Liver (tissue), 10 donors: ENCODE measurements at places on chromosomes 6 and 20. TPM values are rescaled to one million over a fixed set of nuclear protein-coding genes. Genes with fewer than 3 reads are reported as not detected.

DNA sequence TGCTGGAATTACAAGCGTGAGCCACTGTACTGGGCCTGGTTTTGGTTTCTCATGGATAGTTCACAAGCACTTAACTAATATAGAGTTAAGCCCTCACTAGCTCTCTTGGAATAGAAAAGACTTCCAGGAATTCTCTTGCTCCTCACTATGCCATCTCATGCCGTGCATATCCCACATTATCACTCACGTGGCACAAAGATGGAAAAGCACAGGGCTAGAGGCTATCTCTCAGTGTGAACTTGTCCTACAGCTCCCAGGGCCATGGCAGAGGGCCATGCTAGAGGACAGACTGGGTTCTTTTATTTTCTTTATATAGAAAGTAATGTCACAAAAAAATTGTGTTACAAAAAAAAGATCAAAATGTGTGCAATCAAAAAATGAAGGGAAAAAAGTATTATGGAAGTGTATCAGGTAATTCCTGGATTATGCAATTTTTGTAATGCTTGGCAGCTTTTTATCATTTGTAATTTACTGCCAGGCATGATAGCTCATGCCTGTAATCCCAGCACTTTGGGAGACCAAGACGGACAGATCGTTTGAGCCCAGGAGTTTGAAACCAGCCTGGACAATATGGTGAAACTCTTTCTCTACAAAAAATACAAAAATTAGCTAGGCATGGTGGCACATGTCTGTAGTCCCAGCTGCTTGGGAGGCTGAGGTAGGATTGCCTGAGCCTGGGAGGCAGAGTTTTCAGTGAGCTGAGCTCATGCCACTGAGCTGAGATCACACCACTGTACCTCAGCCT, 6.4 kb upstream of the SLC2A12 start:
- peaks cover 2% of the 10 kb centered on the region for H3K4me1 ChIP-seq
- H3K36me3 ChIP-seq: no peaks in the 10 kb centered on the region
- H3K27ac ChIP-seq: no peak overlapping the region
- DNase-seq: no peak
- no peaks in the 10 kb centered on the region for H3K27me3 ChIP-seq

DNA sequence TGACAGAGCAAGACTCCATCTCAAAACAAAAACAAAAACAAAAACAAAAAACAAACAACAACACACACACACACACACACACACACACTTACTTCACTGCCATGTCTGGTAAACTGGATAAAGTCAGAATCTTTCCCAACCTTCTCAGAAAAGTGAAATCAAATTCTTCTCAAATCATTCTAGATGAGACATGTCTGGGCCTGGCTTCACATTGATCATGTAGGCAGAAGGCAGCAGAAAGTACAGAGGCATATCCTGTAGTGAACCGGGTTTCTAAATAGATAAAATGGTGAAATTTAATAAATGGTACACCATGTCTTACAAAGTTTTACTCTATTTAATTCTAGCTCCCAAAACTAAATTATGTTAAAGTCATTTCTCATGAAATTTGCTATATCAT, 14.9 kb upstream of the MRS2 start:
- no peak overlapping the region for H3K27ac ChIP-seq
- no peaks in the 10 kb centered on the region for H3K27me3 ChIP-seq
- H3K4me1 ChIP-seq: peaks cover 18% of the 10 kb centered on the region
- H3K4me3 ChIP-seq: no peak overlapping the region
- H3K36me3 ChIP-seq: no peaks in the 10 kb centered on the region
- DNase-seq: no peak

DNA sequence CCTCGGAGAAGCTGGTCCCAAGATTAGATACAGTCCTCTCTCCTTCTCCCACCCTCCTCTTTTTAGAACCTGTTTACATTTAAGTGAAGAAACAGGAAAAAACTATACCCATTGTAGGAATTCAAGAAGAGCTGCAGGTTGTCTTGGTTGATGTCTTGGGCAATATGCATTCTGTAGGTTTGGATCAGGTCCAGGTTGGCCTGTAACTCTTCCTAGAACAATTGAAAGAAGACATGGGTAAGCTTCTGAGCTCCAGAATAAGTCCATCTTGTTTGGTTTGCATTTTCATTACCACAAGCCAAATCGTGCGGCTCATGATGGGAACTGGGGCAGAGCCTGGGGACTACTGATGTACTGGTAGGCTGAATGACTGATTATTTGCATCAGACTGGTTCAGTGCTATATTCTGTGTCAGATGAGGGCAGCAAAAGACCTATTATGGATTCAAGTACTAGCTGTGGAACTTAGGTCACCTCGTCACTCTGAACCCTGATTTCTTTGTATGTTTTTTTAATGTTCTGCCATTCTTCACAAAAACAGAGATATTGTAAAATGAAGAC, 20.3 kb upstream of the SLA2 start:
- H3K27ac ChIP-seq: no peak overlapping the region
- DNase-seq: no peak
- no peak overlapping the region for H3K4me3 ChIP-seq
- H3K4me1 ChIP-seq: no peaks in the 10 kb centered on the region
- H3K36me3 ChIP-seq: no peaks in the 10 kb centered on the region

DNA sequence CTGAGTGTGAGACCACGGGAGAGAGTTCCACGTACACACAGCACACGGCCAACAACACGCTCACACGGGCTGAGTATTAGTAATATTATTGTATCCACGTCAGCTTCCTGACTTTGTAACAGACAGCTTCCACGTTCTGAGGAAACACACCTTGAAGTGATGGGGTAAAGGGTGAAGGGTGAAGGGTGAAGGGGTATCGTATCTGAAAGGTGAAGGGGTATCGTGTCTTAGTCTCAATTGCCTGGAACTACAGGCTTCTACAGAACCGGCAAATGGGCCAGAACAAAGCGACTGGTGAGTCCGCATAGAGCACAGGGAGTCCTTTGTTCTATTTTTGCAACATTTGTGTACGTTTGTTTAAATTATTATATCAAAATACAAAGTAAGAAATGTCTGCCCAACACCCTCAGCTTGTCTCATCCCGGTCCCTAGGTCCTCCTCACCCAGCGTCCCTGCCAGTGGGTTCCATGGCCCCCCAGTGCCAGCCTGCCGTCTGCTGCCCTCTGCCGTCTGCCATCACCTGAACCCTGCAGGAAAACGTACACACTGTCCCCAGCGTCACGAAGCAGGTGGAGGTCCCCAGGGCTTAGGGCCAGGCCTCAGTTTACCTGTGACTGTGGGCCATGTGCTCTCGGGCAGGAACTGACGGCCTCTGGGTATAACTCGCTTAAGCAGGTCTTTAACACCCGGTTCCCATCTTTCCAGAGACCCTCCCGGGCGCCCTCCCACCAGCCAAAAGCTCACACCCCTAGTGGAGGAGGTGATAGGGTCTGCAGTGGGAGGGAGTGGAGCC, 4.4 kb upstream of the HELZ2 start:
- no peak overlapping the region for H3K4me3 ChIP-seq
- H3K4me1 ChIP-seq: peaks cover 12% of the 10 kb centered on the region
- H3K36me3 ChIP-seq: no peaks in the 10 kb centered on the region
- no peak overlapping the region for H3K27ac ChIP-seq
- DNase-seq: no peak
- no peaks in the 10 kb centered on the region for H3K27me3 ChIP-seq

DNA sequence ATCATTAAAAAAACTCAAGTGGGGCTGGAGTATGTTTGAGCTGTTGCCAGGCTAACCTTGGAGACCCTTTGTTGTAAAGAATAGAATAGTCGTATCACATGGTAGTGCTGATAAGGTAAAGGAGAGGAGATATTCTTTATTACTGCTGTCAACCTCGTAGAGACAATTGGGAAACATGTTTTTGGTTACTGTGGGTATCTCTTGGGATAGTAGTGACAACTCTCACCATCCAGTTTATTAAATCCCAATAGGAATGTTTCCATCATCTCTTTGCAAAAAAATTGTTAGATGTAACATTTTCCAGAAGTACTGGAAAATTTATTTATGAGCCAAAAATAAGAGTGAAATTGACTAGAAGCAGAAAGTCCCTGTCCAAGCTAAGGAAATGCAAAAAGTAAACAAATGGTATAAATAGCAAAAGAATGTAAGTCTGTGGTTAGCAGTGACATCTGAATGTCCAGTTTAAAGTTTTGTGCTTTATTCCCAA, 829.3 kb upstream of the CITED2 start:
- no peak for DNase-seq
- peak overlapping the region; percentile 25 for H3K27ac ChIP-seq
- H3K27me3 ChIP-seq: no peaks in the 10 kb centered on the region
- H3K36me3 ChIP-seq: no peaks in the 10 kb centered on the region

- H3K27ac ChIP-seq: no peak overlapping the region
- H3K36me3 ChIP-seq: no peaks in the 10 kb centered on the region
- DNase-seq: no peak
- H3K4me3 ChIP-seq: no peak overlapping the region
Measured at GRCh38 chr6:134195164-134195906, 122.6 kb downstream of the SGK1 start.

- H3K27ac ChIP-seq: no peak overlapping the region
- H3K27me3 ChIP-seq: no peaks in the 10 kb centered on the region
- no peak overlapping the region for H3K4me3 ChIP-seq
- no peak for DNase-seq
- no peaks in the 10 kb centered on the region for H3K4me1 ChIP-seq
Measured at GRCh38 chr6:43122146-43122545, 46.0 kb downstream of the PTK7 start.

- H3K4me3 ChIP-seq: no peak overlapping the region
- no peaks in the 10 kb centered on the region for H3K27me3 ChIP-seq
- no peaks in the 10 kb centered on the region for H3K4me1 ChIP-seq
- no peak overlapping the region for H3K27ac ChIP-seq
Measured at GRCh38 chr6:45727819-45728449, 287.7 kb downstream of the CLIC5 start.

DNA sequence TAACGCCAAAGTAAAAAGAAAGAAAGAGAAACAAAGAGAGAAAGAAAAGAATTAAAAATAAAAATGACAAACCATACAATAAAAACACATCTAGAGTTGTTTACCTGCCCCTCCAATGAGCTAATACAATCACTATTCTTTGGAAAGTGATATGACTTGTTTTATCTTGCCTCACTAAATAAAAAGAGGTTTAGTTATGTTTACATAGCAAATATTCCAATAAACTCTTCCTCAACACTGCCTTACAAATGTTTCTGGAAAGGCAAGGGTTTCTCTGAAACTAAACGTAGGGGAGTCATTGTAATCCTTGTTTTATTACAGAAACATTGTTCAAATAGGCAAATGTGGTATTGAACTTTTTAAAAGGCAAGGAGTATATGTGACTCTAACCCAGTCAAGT, 396.2 kb downstream of the EPM2A start:
- H3K27me3 ChIP-seq: no peaks in the 10 kb centered on the region
- no peak overlapping the region for H3K27ac ChIP-seq
- no peak for DNase-seq
- H3K4me1 ChIP-seq: no peaks in the 10 kb centered on the region
- H3K4me3 ChIP-seq: no peak overlapping the region
- no peaks in the 10 kb centered on the region for H3K36me3 ChIP-seq

DNA sequence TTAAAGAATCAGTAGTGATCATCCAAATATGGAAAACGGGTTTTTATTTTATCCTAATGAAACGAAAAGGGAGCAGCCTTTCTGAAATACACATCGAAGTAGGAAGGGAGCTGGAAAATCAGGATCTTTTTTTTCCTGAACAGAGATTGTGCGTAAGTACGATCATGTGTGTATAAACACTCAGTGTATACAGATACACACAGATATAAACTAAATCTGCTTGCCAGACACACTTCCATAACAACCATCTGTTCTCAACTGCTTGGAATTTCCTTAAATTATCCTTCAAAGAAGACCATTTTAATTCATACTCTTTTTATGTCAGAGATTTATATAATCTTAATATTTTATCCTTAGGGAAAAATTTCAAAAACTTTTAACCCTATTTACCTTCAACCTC, 110.7 kb downstream of the CHD6 start:
- no peak overlapping the region for H3K4me3 ChIP-seq
- peaks cover 20% of the 10 kb centered on the region for H3K4me1 ChIP-seq
- H3K27ac ChIP-seq: no peak overlapping the region
- DNase-seq: no peak
- H3K27me3 ChIP-seq: no peaks in the 10 kb centered on the region

DNA sequence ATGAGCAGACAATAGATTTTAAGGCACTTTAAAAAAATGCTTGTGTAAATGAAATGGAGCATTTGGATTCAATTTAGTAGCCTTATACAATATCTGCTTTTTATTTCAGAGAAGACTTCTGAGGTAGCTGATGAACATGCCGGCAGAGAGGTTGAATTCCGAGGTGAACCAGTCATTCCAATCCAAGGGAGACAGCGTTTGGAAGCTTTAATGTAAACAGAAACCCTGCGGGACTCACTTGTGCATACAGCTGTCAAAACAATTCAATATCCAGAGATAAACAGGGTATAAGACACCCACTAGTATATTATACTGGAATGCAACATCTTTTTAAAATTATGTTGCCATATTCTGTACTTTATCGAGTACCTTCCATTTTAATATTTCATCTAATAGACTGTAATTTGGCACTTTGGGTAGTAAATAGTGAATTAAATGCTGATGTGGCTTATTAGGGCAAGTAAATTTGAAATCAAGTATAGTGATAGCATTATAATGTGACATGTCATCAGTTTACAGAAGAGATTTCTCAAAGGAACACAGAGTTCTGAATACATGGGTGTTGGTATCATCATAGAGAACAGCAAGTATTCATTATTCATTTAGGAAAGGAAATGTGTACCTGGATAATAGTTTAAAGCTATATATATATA, 347.7 kb downstream of the PRKN start:
- no peak overlapping the region for H3K27ac ChIP-seq
- DNase-seq: no peak
- H3K36me3 ChIP-seq: no peaks in the 10 kb centered on the region
- H3K4me1 ChIP-seq: no peaks in the 10 kb centered on the region
- H3K27me3 ChIP-seq: no peaks in the 10 kb centered on the region

- no peak overlapping the region for H3K27ac ChIP-seq
- no peaks in the 10 kb centered on the region for H3K36me3 ChIP-seq
- H3K4me1 ChIP-seq: peaks cover 3% of the 10 kb centered on the region
- peaks cover 2% of the 10 kb centered on the region for H3K27me3 ChIP-seq
Measured at GRCh38 chr6:28212510-28213212, 12.4 kb upstream of the ZSCAN9 start.

DNA sequence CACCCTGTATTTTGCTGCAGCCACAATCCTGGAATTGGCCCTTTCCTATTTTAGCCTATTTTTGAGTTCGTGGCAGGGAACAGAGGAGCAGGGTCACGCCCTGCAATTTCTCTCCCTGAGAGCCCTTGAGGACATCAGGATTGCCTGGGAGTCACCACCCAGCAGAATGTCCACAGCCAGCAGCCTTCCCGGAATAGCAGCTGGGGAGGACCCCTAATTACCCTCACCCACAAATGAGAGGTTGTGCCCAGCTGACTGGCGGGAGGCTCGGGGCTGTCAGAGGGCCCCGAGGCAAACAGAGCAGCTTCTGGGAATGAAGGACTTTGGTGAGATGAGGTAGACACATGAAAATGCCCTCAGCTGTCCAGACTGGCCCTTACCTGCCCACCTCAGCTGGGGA, 165.1 kb downstream of the PREX1 start:
- DNase-seq: no peak
- H3K4me1 ChIP-seq: peaks cover 8% of the 10 kb centered on the region
- H3K27me3 ChIP-seq: no peaks in the 10 kb centered on the region
- H3K36me3 ChIP-seq: no peaks in the 10 kb centered on the region

MYLK2 gene
- total RNA-seq: not detected

MTFR2 gene
- total RNA-seq: 3.6 TPM

CCNC gene
- 43.2 TPM for total RNA-seq

GGT7 gene
- 6.5 TPM for total RNA-seq

ZNF165 gene
- total RNA-seq: 1.3 TPM

CGA gene
- not detected for total RNA-seq

FHL5 gene
- 0.33 TPM for total RNA-seq
